ENCODE measurements at places on chromosomes 16 and 17.

DNA sequence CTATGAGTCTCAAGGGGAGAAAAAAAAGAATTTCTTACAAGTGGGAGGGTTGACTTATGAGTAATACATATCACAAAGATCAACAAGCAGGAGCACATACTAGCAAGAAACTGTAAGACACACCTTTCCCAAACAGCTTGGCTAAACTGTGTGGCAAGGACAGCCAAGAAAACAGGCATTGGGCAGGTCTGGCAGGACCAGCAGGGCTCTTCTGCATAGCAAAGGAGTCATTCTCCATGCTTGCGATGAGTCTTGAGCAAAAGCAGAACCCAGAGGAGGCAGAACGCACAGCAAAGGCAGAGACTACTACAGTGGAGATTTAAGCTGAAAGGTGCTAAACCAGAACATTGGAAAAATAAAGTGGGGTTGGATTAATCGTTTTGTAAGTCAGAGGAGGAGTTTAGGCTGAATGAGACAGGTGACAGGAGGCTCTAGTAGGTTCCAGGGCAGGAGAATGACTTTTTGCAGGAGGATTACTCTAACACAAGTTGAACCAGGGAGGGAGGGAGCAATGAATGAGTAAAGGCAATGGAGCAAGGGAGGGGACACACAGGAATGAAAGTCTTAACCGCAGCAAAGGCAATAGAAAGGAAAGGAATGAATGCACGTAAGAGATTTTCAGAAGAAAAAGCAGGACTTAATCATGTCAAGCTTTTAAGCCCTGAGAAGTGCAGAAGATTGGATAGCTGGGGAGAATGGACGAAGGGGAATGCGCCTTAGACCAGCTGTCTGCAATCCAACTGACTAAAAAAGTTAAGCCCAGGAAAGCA is 2.7 kb downstream of the N4BP1 start:
- no peak for DNase-seq

DNA sequence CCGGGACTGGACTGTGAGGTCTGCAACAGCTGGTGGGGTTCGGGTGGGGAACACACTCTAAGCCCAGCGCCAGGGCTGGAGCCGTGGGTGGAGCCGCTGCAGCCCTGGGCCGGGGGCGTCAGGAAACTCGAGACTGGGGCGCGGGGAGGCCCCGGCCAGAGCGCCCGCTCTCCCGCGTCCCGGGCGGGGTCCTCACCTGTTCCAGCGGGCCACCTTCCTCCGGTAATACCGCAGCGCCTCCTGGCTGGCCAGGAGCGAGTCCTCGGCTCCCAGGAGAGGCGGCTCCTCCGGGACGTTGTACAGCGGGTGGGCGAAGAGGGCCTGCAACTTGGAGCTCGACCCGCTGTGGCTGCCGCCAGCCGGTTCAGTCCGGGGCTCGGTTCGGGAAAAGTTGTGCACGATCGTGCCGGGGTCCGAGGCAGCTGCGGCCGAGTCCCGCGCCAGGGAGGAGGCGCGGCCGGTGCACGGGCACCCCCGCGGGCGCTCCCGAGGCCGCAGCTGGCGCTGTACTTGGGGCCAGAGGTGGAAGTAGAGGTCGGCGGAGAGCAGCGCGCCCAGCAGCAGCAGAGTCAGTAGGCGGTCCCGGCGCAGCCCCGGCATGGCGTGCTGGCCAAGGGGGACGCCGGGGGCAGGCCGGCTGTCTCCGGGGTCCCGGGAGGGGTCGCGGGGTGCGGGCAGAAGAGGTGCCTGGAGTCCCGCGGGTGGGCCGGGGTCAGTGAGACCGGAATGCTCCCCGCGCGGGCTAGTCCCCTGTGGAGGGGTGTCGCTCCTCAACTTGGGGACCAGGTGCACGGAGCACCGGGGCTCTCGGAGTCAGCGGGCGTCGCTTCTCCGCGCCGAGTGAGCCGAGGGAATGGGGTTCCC is 868 bp downstream of the FAM20A start:
- no peak for DNase-seq

DNA sequence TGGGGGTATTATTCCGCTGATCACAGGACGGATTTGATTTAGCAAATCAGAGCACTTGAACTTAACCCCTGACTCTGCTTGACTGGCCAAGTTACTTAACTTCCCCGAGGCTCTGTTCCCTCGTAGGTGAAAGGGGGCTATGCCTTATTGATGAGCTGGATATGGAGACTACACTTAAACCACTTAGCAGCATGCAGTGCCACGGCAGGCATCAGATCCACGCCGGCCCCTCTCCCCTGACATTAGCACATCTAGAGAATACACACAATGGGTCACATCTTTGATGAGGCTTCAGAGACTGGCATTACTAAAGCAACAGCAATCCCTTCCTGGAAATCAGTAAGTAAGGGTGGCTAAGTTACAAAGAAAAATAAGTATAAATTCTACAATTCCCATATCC is 71.0 kb downstream of the ABCC12 start:
- DNase-seq: no peak

GRCh38 chr16:27374221-27374803 is 27.7 kb upstream of the IL21R start:
- DNase-seq: no peak

DNA sequence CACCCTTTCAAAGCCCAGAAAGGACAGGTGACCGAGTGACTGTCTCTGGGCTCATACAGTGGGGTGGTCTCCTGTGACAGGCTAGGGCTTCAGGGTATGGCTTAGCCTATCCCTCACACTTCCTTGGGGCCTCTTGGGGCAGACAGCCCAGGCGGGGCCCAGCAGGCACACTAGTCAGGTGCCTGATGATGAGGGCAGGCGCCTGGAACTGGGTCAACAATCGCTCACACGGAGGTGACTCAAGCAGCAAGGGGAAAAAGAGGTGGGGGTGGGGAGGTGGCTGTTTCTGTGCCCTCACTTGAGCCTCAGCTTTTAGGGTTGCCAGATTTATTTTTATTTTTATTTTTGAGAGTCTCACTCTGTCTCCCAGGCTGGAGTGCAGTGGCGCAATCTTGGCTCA is 6.4 kb upstream of the GRN start:
- DNase-seq: no peak

DNA sequence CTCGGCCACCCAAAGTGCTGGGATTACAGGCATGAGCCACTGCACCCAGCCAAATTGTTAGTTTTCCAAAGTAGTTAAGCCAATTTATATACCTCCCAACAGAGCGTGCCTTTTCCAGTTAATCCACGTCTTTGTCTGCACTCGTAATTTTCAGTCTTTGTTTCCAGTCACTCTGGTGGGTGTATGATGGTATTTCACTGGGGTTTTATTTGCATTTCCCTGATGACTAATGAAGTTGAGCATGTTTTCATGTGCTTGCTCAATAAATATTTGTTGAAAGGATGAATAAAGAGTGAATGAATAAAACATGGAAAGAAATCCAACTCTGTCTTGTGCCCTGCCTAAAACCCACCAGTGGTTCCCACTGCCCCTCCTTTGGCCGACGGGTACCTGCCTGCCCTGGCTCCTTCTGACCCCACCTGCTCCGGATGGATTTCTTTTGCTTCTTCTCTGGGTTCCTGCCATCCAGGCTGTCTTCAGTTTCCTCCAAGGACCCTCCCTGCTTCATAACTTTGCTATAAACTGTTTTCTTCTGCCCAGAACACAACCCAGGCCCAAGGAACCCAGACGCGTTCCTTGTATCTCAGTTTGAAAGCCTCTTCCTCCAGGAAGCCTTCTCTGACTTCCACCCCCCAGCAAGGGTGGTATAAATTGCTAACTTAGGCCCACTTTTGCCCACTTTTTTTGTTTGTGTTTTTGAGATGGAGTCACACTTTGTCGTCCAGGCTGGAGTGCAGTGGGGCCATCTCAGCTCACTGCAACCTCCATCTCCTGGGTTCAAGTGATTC is 3.0 kb upstream of the ABCC1 start:
- no peak for DNase-seq

DNA sequence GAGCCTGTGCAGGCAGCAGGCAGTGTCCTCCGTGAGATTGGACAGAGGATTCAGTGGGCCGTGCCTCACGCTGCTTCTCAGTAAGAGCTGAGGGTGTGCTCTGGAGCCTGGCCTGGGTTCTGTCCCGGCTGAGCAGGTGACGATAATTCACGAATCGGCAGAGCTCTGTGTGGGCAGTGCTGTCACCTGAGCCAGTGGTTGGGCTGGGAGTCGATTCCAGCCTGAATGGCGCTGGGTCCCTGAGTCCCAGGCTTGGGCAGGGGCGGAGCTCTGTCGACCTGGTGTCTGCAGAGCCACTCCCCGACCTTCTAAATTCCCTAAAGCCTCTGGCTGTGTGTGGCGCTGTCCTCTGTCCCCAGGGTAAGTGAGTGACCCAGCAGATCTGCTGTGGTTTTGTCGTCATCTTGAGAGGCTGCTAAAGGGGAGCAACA is 8.4 kb downstream of the ACSF3 start:
- no peak for DNase-seq

DNA sequence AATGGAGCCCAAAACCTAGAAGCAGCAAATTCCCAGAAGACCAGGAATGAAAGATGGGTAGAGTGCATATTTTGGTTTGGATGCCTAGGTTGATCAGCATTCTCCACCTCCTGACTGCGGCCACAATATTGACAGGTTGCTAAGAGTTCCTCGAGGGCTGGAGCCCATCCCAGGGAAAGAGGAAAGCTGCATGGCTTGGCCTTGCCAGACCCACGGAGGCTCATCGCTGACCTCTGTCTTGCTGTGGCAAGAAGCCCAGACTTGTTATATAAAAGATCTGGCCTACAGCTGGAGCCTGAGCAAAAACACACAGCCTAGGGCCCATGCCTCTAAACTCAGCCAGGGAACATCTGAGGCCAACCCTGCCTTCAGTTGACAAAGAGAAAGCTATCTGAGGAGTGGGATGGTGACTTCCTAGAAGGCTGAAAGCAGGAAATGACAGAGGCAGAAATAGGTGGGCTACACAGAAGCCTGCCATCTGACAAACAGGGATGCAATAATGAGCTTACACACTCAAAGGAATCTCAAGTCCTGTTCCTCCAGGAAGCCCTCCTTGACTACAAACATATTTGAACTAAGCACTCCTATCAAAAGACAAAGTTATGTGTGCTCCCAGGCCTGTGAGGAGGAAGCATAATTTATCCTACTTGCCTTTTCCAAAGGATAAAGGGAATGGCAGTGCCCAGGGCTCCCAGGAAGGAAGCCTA is 22.5 kb upstream of the SLC35B1 start:
- no peak for DNase-seq

- peak; percentile 39 for DNase-seq
Observed at GRCh38 chr17:63961355-63962212, 11.1 kb downstream of the SCN4A start.

GRCh38 chr17:58756246-58757161 is 850 bp downstream of the PPM1E start:
- no peak for DNase-seq

DNA sequence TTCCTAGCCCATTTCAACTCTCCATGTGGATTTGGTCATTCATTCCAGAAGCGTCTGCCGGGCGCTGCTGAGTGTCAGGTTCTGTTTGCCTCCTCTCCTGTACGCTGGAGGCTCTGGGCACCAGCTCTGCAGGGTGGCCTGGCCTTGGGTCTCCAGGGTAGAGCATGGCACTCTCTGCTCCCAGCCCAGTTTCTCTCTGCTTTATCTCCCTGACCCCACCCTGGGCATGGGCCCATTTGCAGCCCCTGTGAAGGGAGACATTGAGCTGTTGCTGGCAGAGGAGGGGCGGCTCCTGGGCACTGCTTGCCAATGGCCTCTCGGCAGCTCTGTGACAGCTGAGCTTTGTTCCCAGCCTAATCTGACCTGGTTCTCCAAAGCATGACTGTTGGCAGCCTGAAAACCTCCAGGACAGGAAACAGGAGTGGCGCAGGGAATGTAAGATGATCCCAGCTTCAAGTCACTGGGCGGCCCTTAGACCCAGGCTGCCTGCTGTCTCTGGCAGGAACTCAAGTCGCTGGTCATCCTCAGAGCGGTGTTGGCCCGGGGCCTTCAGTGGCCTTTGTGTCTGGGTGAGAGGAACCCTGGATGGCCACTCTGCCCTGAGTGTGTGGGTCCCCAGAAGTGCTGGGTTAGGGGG is 146.8 kb downstream of the SEC14L1 start:
- no peak for DNase-seq

GRCh38 chr16:83615141-83615952 is 192.4 kb upstream of the HSBP1 start:
- no peak for DNase-seq

- DNase-seq: peak; percentile 66
Observed at GRCh38 chr16:78742501-78743283, 643.2 kb downstream of the WWOX start.

- DNase-seq: no peak
Observed at GRCh38 chr16:77652399-77652798, 69.9 kb upstream of the NUDT7 start.

GRCh38 chr17:76248013-76248782 is 7.9 kb upstream of the RNF157 start:
- DNase-seq: no peak

DNA sequence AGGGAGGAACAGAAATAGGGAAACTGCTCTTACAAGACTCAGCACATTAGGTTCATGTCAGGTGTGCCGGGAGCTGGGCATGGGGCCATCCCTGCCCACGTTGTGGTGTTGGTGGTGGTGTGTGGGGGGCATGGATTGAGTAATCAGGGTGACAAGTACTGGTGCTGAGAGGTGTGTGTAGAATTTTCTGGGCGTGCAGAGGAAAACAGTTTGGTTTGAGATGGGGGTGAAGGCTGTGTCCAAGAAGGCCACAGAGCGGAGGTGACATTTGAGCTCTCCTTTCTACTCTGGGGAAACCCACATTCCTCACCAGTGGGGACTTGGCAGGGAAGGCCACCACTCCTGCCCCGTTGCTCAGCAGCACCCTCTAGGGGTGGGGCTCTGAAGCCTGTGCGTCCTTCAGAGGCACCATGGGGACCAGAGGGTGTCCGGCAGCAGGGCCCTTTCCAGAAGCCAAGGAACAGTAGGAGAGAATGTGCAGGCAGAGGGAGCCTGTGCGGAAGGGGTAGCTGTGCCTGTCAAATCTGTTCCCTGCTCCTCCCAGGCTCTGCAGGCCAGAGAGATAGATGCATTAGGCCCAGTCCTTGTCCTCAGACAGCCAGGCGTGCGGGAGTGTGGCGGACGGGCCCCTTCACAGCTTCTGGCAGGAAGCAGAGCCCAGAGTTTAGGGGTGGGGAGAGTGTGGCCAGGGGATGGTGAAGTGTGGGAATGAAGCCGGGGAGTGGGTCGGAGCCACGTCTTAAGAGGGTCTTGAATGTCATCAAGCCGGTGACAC is 48.7 kb upstream of the GSE1 start:
- no peak for DNase-seq

DNA sequence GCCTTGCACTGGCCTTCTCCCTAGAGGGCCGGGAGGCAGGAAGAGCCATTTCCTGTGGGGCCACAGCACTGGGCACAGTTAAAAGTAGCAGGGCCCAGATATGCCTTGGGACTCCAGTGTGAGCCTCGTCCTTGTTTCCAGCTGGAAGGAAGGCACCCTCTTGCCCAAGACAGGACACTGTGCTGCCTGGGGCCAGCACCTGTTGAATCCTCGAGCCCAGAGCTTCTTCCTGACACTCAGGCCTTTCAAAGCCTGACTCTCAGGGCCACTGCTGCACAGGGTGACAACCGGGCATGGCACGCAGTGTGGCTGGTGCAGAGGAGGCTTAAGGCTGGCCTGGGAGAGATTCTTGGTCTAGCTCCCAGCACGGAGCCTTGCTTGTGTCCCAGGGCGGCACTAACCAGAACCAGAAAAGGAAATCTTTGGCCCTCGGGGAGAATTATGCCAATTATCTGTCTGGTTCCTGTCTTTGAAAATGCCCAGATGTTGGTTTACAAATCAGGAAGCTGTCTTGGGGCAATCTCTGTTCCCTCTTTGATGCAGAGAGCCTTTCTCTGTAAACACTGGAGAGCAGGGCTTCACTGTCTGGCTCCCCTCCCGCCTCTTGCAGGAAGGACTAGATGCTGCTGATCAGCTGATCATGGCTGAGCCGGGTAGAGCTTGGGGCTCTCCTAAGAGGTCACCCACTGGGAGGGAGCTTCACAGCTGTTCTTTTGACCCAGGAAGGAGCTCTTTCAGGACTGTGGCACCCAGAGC is 11.1 kb downstream of the LDHD start:
- DNase-seq: no peak
